LHCN-M2 (cell line): ENCODE measurements at places on chromosomes 3 and 15. TPM values are rescaled to one million over a fixed set of nuclear protein-coding genes. Genes with fewer than 3 reads are reported as not detected.

The SLC6A1 gene
- under 0.01 TPM in 1 of 2 replicates, not detected in the other for total RNA-seq

The CHRM5 gene
- total RNA-seq = 0.06 TPM in 2 replicates

The CPB1 gene
- total RNA-seq = not detected in 2 replicates

The TAGLN3 gene
- total RNA-seq = not detected in 2 replicates

The STRIT1 gene
- not detected in 2 replicates for total RNA-seq

The NMB gene
- 4.0 and 5.9 TPM in 2 replicates for total RNA-seq

The HYAL1 gene
- 0.23 and 0.32 TPM in 2 replicates for total RNA-seq

The SCN5A gene
- total RNA-seq = 39.0 and 45.9 TPM in 2 replicates

The HRG gene
- total RNA-seq = 0.06 TPM in 1 of 2 replicates, not detected in the other

The BFSP2 gene
- total RNA-seq = not detected in 2 replicates

The PDZRN3 gene
- 6.5 and 6.7 TPM in 2 replicates for total RNA-seq

The RARB gene
- 0.29 TPM in 1 of 2 replicates, not detected in the other for total RNA-seq

The CPNE9 gene
- not detected in 2 replicates for total RNA-seq

- DNase-seq = no peak
These were observed 110.3 kb upstream of the ALDH1A3 start for GRCh38 chr15:100769043-100769974.

GRCh38 chr15:63013052-63013808 lies 29.3 kb upstream of the TPM1 start:
- peak; percentile 89 for DNase-seq

DNA sequence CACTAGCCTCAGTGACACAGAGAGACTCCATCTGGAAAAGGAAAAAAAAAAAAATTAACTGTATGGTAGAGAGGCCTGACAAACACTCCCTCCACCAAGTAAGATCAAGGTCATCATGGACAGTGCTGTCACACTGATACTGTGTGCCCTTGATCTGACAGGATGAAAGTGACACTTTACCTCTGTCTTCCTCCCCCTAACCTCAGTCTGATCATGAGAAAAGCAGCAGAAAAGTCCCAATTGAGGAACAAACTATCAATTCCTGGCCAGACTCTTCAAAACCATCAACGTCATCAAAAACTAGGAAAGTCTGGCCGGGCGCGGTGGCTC lies 26.7 kb downstream of the PGPEP1L start:
- DNase-seq = no peak

DNA sequence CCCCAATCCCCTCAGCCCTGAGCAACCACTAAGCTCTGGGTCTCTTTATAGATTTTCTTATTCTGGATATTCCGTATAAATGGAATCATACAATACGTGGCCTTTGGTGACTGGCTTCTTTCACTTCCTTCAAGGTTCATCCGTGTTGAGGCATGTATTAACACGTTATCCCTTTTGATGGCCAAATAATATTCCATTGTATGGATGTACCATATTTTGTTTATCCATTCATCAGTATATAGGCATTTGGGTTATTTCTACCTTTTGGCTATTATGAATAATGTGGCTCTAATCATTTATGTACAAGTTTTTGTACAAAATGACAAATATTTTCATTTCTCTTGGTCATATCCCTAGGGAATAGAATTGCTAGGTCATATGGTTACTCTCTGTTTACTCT lies 284.4 kb downstream of the FAM43A start:
- DNase-seq = no peak

DNA sequence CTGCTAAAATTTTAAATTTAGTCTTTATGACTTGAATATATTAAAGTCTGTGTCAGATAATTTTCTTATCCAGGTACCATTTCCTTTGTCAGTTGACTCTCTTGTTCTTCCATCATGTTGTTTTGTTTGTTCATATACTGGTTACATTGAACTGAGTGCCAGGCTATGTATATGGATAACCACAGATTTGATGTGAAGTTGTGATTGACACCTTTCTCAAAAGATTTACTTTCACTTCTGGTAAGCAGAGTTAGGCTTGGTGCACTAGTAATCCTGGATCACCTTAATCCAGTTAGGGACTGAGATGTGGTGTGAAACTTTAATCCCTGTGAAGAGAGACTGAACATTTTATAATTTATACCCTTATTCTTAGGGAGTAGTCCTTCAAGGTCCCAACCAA lies 99.4 kb downstream of the ADAM10 start:
- no peak for DNase-seq

DNA sequence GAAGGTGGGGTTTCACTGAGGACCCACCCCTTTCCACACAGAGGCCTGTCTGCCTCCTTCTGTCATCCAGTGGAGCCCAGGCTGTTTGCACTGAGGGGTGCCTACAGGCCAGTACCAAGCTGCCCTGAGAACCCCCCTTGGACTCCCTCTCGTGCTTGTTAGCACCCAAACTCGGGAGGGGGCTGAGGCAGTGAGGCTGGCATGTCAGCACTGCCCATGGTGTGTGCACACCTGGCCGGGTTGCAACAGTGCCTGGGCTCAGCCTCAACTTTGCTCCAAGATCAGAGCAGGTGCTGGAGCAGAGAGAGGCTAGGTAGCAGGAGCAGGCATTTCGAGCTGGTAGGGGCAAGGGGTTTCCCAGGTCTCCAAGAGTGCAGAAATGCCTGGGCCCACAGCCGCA lies 90.0 kb downstream of the PIK3R4 start:
- DNase-seq = no peak

- no peak for DNase-seq
These were observed 243.5 kb downstream of the OPA1 start for GRCh38 chr3:193836511-193836910.

DNA sequence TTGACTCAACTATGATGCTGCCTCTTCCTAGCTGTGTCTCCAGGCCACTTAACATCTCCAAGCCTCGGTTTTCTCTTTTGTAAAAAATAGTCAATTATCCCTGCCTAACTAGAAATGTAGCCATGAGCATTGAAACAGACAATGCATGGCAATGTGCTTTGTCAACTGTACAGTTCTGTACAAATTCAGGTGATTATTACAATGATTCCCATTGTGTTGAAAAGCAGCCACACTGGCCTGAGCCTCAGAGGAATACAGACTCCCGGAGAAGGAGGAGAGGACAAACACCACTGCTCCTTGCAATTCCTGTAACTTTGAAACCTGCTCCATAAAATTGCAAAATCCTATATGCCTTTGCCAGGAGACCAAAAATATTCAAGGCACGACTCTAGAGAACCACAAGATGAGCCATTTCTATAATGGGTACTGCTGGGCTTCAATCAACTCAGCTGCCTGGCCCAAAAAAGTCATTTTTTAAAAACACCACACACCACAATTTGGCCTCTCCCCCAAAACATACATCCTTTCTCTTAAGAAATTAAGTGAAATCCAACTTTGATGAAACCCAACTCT lies 28.6 kb downstream of the DAPK2 start:
- peak; percentile 38 for DNase-seq

- peak; percentile 77 for DNase-seq
These were observed 177.4 kb upstream of the LINGO1 start for GRCh38 chr15:77810130-77810571.

- no peak for DNase-seq
These were observed 159.5 kb downstream of the TP63 start for GRCh38 chr3:189790658-189791057.

DNA sequence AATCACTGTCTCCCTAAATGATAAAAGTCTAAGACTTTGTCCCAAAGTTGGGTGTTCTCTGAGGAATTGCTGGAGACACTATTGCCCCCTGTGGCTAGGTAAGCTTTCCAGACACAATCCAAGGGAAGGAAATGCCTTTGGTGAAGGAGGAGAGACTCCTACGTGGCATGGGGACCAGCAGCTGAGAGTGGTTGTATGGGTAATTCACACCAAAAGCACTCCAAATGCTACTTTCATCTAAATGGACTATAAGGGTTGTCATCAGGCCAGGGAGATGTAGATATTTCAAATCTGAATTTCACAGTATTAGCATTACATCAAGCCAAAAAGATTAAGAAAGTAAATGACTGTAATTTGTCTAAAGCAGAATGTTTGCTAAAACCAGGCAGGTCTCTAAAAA lies 400.8 kb upstream of the THBS1 start:
- no peak for DNase-seq

DNA sequence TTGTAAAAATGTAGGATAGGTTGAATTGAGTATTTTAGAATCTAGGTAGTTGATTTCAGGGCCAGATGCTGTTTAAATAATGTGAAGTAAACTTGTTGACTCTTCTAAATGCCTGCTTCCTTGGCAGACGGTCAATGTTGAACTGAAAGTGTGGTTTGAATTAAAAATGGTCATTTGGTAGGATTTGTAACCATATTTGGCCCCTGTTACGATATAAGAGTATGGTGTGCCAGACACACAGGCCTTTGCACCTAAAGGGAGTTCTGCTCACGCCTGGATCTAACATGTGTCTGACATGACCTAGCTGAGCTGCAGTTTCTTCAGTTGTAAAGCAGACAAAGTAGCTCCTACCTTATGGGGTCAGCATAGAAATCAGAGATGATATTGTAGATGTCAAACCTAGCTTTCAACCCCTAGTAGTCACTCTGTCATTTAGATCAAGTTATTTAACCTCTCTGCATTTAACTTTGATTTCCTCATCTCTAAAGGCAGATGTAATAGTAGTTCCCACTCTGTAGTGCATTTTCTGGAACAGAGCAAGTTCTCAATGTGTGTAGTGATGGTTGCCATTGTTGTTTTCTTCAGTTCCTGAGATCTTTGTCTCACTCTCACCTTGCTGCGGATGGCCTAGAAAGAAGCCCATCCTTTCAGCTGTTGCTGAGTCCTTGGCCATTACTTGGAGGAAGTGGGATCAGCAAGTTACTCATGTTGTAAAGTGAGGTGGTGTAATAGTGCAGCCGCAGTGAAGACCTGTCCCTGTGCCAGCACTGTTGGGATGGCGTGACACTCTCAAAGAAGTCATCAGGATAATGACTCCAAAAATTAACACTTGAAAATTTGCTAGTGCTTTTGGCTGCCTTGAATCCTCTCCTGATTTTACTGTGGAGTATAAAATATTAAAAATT lies 90.2 kb downstream of the GHSR start:
- DNase-seq = peak; percentile 59

GRCh38 chr3:129539206-129539605 lies 3.8 kb upstream of the H1-8 start:
- DNase-seq = peak; percentile 12

GRCh38 chr3:49076646-49077045 lies 17.2 kb downstream of the QRICH1 start:
- DNase-seq = no peak

GRCh38 chr3:23653647-23654525 lies 151.9 kb upstream of the UBE2E1 start:
- no peak for DNase-seq

GRCh38 chr3:196175722-196176121 lies 35.5 kb downstream of the ZDHHC19 start:
- DNase-seq = no peak

GRCh38 chr3:132872711-132873110 lies 150.5 kb upstream of the NPHP3 start:
- peak; percentile 91 for DNase-seq

DNA sequence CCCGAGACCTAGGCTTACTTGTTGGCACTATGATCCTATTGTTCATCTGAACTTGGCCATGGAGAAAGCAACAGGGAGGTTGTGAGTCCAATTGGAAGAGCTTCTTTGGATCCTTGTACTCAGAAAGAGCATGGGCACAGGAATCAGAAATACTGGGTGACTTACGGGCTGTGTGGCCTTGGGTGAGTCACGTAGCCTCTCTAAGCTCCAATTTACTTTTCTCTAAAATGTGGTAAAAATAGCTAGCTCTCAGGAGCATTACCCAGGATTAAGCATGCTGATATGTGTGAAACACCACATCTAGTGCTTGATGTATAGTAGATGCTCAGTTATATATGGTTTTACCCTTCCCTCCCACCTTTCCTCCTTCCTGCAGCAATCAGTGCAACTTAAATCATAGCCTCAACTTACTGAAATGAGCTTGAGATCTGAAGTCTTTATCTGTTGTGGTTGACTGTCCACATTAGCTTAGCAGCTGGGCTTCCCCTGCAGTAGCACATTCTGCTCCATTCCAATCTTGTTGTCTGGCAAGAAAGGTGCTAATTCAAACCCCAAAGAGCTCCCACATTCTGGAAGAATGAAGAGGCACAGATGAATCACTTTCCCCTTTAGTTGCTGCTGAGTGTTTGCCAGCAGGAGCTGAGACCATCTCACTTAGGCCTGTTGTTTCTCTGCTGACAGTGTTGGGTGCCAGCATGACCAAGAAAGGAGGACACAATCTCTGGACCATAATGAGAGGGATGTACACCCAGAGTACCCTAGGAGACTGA lies 299.1 kb upstream of the TRIM42 start:
- peak; percentile 79 for DNase-seq

DNA sequence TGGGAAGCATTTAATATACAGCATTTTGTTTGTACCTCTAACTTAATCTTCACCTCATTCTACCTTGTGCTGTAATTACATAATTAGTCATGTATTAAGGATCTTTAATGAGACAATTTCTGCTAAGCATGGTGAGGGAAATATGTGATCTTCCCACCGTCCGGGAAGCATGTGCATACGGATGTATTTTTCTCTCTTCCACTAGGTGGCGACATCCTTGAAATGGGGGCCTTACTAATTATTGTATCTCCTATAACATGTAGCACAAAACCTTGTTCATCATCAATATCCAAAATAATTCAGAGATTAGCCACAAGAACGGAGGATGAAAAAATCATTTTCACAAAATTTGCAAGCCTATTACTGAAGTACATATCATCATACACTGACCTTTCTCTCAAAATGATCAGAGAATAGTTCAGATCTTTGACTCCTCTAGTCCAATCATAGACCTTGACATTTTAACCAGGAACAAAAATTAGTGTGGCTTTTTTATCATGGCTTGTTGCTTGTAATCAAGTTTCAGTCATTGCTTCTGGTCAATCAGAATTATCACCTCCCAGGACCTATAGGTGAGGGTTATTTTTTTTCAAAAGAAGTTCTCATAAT lies 148.9 kb upstream of the GBE1 start:
- DNase-seq = peak; percentile 35

- DNase-seq = no peak
These were observed 25.8 kb downstream of the KLHL6 start for GRCh38 chr3:183529717-183530116.

GRCh38 chr3:11140713-11141104 lies 13.6 kb upstream of the HRH1 start:
- DNase-seq = no peak

- no peak for DNase-seq
These were observed 3.7 kb upstream of the SLCO2A1 start for GRCh38 chr3:134033315-134033996.

DNA sequence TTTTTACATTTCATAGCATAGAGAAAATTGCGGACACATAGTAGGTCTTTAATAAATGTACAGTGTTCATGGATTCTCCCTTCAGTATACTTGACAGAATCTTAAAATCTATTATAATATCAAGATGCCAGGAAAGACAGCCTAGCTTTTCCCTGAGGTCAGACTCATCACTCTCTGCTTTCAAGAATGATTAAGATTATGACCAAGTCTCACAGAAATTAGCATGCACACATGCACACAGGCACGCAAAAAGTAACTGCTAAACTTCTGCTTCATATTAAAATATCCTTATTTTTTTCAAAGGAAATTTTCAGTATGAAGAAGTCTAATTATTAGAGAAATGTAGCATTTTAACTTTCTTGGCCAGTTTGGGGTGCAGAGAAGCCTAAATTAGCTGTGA lies 493.8 kb upstream of the NECTIN3 start:
- DNase-seq = no peak

- DNase-seq = no peak
These were observed 848 bp upstream of the GOLGA8B start for GRCh38 chr15:34584330-34584668.

GRCh38 chr3:102290241-102290640 lies 144.6 kb upstream of the ZPLD1 start:
- peak; percentile 80 for DNase-seq
